Activated CD8-positive, alpha-beta memory T cell treated with anti-CD3 and anti-CD28 coated beads for 1 hour (primary cell): ENCODE measurements at places on chromosomes 7 and 10.

DNA sequence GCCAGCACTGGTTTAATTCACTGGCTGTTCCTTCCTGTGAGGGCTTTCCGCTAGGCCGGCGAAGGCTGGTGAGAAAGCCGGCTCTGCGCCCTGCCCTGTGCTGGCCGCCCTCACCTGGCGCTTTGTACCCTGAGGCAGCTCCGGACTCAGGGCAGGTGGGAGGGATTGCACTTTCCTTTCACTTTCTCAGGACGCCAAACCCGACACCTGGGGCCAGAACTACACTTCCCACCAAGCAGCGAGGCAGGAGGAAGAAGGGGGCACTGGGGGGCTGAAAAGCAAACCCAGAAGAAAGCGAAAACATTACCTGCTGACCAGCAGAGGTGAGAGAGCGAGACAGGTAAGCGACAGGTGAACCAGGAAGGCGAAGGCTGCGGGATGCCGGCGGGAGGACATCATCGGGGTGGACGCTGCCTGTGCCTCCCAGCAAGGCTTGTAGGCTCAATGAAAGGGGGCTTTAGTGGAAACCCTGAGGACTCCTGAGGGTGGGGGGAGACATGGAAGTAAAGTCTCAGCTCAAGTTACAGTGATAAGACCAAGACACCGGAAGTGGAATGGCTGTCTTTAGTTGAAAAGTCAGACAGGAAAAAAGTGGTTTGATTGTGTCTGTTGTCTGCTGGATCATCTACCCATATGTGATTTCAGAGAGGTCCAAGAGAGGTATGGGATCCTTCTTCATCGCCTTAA is at the start of gene RAB19:
Gene RAB19, plus strand, starts transcription at position 181 of the 687 bp plus-strand sequence. CDS start 3,589 bp downstream, outside the sequence.
- DNase-seq = peak; percentile 22

- DNase-seq = no peak
Measured at GRCh38 chr10:128922172-128922571, 544.9 kb upstream of the MGMT start.

DNA sequence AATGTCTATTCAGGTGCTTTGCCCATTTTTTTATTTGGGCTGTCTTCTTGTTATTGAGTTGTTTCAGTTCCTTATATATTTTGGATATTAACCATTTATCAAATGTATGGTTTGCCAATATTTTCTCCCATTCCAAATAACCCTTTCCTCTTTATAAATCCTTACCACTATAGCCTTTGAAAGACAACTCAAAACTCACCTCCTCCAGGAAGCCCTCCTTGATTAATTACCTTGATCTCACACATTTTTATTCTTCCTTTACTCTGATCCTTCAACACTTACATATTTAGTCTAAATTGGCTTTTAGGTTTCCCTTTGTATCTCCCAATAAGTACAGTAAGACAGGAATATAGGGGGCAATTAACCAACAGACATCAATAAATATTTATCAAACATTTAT is 42.9 kb downstream of the NRCAM start:
- no peak for DNase-seq

- DNase-seq = no peak
Measured at GRCh38 chr10:114548662-114549061, 109.4 kb downstream of the ABLIM1 start.

DNA sequence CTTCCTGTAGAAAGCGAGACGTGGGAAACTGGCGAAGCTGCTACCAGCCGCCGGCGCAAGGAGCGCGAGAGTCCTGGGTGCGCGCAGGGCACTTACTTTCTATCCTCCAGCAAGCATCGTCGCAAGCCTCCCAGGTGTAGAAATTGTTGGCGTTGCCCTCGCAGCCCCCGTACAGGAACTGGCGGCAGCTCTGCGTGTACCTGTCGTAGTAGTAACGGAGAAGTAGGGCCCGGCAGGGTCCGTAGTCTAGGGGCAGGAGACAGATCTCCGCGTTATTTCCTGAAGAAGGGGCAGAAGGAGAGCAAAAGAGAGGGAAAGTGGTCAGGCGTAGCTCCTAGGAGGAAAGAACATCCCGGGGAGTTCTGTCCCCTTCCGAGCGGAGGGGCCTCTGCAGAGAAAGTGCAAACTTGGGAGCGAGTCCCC is 501 bp downstream of the TFPI2 start:
- no peak for DNase-seq

DNA sequence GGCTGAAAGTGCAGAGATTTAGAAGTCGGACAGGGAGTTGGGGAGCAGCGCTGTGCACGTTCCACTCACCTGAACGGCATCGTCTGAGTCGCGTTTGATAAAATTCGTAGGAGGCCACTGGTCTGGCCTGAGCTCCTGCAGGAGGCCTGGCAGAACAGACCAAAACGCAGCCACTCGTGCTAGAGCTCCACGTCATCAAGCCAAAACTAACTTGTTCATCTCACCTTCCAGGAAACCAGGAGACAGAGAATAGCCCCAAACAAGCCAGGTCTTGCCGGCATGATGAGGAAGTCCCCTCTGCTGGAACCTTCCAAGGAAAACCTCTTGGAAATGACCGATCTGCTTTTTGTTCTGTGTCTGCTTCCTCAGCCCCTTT is 43.4 kb upstream of the DNAJB6 start:
- DNase-seq = no peak

- DNase-seq = no peak
Measured at GRCh38 chr7:156479596-156479995, 161.0 kb upstream of the RNF32 start.
